ENCODE measurements at places on chromosomes 2 and 18. TPM values are rescaled to one million over a fixed set of nuclear protein-coding genes. Genes with fewer than 3 reads are reported as not detected.

ALKAL2 gene
- total RNA-seq: 26.3 TPM

DSG1 gene
- total RNA-seq: not detected

IL18RAP gene
- 0.69 TPM for total RNA-seq

DNA sequence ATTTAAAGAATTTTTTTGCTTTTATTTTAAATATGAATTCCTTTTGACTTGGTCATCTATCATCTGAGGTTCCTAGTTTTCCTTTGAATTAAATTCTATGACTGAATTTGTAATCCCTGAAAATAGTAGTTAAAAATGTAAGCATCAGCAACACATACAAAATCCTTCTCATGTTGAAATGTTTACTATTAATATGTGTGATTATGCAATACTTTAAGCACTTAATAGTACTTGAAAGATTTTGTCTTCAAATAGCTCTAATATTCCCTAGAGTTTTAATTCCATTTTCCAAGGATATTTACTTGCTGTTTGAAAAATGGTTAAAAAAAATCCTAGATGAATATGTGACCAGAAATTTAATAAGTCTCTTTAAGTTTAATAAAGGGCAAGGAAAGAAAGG lies 26.6 kb upstream of the SPATS2L start:
- no peak overlapping the region for H3K4me3 ChIP-seq
- no peak overlapping the region for H3K27ac ChIP-seq
- H3K4me1 ChIP-seq: no peaks in the 10 kb centered on the region
- H3K36me3 ChIP-seq: no peaks in the 10 kb centered on the region
- H3K27me3 ChIP-seq: peaks cover 2% of the 10 kb centered on the region

- no peak overlapping the region for H3K27ac ChIP-seq
- peaks cover 1% of the 10 kb centered on the region for H3K4me1 ChIP-seq
- DNase-seq: no peak
- no peak overlapping the region for H3K4me3 ChIP-seq
Measured at GRCh38 chr2:3754280-3754679, 50.9 kb downstream of the DCDC2C start.

DNA sequence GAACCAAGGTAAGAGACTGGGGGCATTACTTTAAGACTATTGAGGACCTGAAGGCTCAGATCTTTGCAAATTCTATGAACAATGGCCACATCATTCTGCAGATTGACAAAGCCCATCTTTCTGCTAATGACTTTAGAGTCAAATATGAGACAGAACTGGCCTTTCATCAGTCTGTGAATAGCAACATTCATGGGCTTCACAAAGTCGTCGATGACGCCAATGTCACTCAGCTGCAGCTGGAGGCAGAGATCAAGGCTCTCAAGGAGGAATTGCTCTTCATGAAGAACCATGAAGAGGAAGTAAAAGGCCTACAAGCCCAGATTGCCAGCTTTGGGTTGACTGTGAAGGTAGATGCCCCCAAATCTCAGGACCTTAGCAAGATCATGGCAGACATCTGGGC lies 43.8 kb upstream of the SLC4A10 start:
- no peaks in the 10 kb centered on the region for H3K4me1 ChIP-seq
- no peak for DNase-seq
- H3K36me3 ChIP-seq: no peaks in the 10 kb centered on the region
- H3K4me3 ChIP-seq: no peak overlapping the region

DNA sequence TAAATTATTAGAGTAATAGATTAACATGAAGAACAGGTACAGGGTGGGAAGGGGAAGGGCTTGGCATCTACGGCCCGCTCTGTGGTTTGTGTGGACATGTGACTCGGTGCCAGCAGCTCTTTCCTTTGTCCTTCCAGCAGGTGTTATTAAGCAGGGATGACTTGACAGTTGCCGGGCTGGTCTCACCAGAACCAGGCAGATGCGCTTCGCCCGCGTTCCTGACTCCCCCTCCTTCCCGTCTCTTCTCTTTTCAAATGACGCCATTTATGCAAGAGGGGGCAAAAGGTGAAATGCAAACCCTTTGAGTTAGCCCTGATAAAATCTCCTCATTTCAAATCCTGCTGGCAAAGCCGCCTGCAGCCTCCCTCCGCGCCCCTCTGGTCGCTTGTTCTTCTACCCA lies 38.9 kb upstream of the MGAT4A start:
- no peaks in the 10 kb centered on the region for H3K36me3 ChIP-seq
- H3K4me3 ChIP-seq: no peak overlapping the region
- H3K27me3 ChIP-seq: no peaks in the 10 kb centered on the region
- H3K27ac ChIP-seq: no peak overlapping the region
- DNase-seq: no peak

Measured in ovary (tissue), 10 donors.